Stimulated activated CD4-positive, alpha-beta T cell treated with anti-CD3 and anti-CD28 coated beads, TNF-alpha, amount 100 ng/mL, for 24 hours (primary cell): ENCODE measurements at places on chromosomes 12 and 14.

DNA sequence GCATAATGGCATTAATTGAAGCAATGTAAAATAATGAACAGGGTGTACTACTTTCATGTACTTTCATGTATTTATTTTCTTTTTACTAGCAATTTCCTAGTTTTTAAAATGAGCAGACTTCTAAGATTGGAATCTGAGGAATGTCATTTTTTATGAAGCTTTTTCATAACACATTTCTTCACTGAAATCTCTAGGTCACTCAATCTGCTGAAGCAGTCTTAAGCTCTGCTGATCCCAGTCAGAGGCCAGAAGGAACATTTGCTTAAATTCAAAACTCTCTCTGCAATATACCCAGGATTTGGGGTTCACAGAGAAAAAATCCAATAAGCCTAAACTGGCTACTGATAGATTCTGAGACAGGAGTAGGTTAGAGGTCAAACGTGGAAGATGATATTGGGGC lies 73.6 kb upstream of the CNTN1 start:
- DNase-seq: no peak

- peak; percentile 69 for DNase-seq
Observed at GRCh38 chr12:12010277-12011039, 60.3 kb upstream of the BCL2L14 start.

DNA sequence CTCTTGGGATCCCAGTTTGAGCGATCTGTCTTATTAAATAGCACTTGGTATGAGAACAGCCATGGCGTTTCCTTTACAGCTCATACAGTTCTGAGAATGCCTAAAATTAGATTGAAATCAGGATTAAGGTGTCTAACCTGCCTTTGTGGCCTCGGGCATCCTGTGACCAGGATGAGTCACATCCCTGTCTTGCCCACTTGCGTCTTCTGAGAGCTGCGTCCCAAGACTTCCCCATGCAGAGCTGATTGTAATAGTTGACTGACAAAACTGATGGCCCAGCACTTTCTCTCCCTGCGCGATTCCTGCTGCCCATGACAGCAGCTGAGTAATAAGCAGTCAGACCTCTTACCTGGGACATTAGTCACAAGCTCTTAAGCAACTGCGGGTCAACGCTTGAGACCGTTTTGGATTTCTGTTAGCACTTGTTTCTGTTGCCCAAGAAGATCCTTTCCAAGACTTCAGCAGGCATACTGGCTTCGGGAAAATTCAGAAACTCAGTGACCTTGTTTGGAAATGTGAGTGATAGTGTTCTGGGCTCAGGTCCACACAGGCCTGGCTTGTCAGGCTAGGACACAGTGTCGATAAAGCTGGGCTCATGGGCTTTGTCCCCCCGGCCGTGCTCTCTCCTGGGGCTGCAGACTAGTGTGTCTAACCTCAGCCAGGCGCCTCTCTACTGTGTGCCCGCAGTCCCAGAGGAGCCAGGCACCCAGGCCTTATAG lies 169.9 kb upstream of the HIF1A start:
- DNase-seq: no peak

DNA sequence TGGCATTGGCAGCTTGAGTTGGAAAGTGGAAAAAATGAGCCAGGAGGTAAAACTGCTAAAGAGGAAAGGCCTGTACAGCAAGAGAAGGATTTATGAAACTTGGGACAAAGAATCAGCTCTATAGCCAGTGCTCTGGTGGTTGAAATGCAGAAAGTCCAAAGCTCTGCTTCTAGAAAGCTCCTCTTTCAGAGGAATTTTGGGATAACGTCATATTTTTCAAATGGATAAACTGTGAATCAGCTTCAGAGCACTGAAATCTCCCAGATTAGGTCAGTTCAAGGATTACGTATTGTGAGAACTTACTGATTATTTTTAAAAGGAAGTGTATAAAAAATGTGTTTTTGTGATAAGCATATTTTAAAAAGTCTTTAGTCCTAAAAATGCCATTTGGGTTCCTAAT lies 203.1 kb upstream of the CNOT2 start:
- no peak for DNase-seq

DNA sequence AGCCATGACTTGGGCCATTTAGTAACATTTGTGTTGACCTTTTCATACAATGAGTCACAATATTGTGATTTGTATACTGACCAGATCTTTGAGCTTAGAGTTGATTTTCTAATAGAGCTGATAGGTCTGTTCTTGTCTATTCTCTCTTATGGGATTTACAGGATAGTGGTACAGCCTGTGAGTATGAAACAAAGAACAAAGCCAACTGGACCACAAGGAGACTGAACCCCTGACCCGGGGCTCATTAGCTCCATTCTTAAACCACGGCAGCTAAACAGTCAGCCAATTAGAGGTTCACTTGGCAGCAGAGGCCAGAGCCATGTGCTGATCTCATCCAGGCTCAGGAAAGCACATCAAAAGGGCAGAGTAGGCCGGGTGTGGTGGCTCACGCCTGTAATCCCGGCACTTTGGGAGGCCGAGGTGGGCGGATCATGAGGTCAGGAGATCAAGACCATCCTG lies 59.1 kb upstream of the GNPNAT1 start:
- no peak for DNase-seq

GRCh38 chr12:46460682-46461210 lies 88.2 kb upstream of the SLC38A2 start:
- no peak for DNase-seq
